Gastrocnemius medialis (tissue), 4 donors: ENCODE measurements at places on chromosomes 11 and 22. TPM values are rescaled to one million over a fixed set of nuclear protein-coding genes. Genes with fewer than 3 reads are reported as not detected.
A peak's percentile ranks its signal among the peaks of the same experiment; 100 is the strongest.

Gene TOLLIP
- total RNA-seq = 91.7 TPM

Gene PATE2
- not detected for total RNA-seq

Gene OR52A1
- total RNA-seq = not detected

DNA sequence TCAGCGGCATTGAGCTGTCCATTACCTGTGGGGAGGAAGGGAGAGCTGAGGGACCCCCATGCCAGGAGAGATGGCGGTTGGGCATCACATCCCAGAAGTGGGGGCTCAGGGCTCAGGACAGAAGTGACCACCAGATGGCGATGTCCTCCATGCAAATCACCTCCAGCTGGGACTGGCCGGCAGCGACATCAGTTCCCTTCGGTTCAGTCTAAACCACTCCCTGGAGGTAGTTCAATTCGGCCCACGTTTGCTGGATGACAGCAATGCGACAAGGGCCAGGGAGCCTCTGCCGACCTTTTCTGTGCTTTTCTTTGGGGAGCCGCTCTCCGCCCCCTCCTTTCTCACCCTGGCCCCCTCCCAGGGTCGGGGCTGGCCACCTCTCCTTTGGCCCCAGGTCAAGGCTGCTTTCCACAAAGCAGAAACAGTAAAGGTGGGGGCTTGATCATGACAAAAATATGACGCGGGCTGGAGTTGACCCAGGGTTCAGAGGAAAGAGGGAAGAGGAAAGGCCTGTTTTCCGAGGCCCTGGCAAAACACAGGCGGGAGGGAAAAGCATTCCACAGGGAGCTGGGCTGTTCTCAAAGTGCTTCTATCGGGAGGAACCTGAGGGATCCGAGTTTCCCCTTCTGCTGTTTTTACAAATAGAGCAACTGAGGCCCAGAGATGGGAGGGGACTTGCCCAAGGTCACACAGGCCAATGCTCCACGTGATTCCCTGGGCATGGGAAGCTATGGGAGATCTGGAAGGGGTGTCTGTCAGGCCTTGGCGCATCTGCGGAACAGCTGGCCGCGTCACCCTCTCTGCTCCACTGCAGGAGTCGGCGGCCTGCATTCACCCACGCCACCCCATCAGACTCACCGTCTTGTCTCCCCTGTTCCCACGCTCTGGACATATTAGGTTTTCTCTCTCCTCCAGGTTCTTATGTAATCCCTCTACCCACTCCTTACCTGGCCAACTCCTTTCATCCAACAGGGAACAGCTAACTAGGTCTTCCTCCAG lies 54.7 kb downstream of the FBXO7 start:
- DNase-seq = peak; percentile 77
- no peaks in the 10 kb centered on the region for H3K36me3 ChIP-seq
- H3K27ac ChIP-seq = peak overlapping the region; percentile 80
- H3K27me3 ChIP-seq = no peaks in the 10 kb centered on the region
- H3K4me3 ChIP-seq = no peak overlapping the region

- H3K4me1 ChIP-seq = peaks cover 26% of the 10 kb centered on the region
- no peaks in the 10 kb centered on the region for H3K36me3 ChIP-seq
- peak overlapping the region; percentile 84 for H3K27ac ChIP-seq
- H3K4me3 ChIP-seq = peak overlapping the region; percentile 29
- DNase-seq = peak; percentile 74
- H3K27me3 ChIP-seq = no peaks in the 10 kb centered on the region
Measured at GRCh38 chr22:46007003-46007847, 30.3 kb upstream of the WNT7B start.

DNA sequence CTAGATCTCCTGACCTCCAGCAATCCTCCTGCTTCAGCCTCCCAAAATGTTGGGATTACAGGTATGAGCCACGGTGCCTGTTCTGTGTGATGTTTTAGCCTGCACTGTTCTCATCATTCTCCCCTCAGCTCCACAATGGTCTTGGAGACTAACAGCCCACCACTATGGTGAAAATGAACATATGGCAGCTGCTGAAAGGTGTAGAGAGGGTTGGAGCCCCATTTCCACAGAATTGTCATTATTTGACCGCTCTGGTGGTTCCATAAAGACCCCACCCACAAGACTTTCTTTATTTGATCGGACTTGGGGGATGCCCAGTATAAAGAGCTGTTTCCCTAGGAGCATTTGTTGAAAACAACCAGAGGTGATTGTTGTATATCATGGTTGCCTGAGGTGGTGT lies 67.9 kb upstream of the SEPTIN5 start:
- H3K27me3 ChIP-seq = peaks cover 6% of the 10 kb centered on the region
- no peak for DNase-seq
- no peak overlapping the region for H3K4me3 ChIP-seq
- no peaks in the 10 kb centered on the region for H3K4me1 ChIP-seq

- no peak overlapping the region for H3K27ac ChIP-seq
- no peak for DNase-seq
- peaks cover 23% of the 10 kb centered on the region for H3K4me1 ChIP-seq
- no peak overlapping the region for H3K4me3 ChIP-seq
- H3K27me3 ChIP-seq = no peaks in the 10 kb centered on the region
Measured at GRCh38 chr22:24429411-24430365, 2.3 kb downstream of the ADORA2A start.

DNA sequence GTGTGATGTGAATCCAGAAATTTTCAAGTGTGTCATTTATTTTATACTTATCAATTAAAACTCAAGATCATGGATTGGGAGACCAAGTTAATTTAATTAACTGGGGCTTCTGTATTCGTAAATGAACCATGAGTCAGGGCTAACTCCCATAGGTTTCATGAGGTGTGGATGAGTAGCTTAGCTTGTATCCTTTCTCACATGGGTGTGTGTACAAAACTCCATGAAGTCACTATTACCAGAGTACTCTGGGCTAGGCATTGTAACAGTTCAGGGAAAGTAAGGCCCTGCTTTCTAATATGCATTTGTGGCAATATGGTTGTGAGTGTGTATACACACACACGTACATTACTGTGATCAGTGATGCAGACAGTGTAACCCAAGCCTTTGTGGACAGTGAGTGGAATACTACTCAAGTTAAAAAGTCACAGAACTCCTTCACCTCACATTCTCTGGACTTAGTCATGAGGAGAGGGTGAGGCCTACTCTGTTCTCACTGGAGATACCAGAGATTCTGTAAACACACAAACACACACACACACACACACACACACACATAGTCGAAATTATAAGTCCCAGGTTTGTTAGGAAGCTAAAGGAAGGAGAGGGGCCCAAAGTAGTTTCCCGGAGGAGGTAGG lies 3.5 kb downstream of the CNTF start:
- peak overlapping the region; percentile 44 for H3K27ac ChIP-seq
- no peak for DNase-seq
- H3K36me3 ChIP-seq = peaks cover 34% of the 10 kb centered on the region
- H3K4me1 ChIP-seq = peaks cover 57% of the 10 kb centered on the region

GRCh38 chr11:16786131-16786530 lies 47.7 kb downstream of the C11orf58 start:
- no peak for DNase-seq
- no peak overlapping the region for H3K4me3 ChIP-seq
- no peaks in the 10 kb centered on the region for H3K27me3 ChIP-seq
- H3K27ac ChIP-seq = no peak overlapping the region

GRCh38 chr22:22006596-22006990 lies 24.0 kb upstream of the TOP3B start:
- H3K36me3 ChIP-seq = no peaks in the 10 kb centered on the region
- no peaks in the 10 kb centered on the region for H3K4me1 ChIP-seq
- H3K27ac ChIP-seq = no peak overlapping the region

DNA sequence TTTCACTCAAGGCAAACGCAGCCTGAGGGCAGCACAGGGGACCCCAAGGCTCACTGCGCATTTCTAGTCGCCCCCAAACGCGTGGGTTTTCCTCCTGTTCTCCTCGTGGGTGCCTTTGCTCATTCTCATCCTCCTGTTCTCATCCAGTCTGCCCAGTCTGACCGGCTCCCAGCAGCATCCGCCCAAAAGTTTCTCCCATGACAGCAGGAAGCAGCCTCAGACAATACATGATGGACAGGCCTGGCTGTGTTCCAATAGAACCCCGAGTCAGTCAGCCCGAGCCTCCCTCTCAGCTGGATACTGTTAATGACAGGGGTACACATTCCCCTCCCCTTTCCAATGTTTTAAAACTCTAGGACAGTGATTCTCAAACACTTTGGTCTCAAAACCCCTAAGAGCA lies 22.5 kb upstream of the KRTAP5-7 start:
- peaks cover 4% of the 10 kb centered on the region for H3K4me1 ChIP-seq
- no peak overlapping the region for H3K27ac ChIP-seq
- DNase-seq = no peak
- no peak overlapping the region for H3K4me3 ChIP-seq

GRCh38 chr11:61833471-61833870 lies 5.4 kb downstream of the FADS2 start:
- no peak for DNase-seq
- peak overlapping the region; percentile 65 for H3K27ac ChIP-seq
- no peak overlapping the region for H3K4me3 ChIP-seq
- peaks cover 19% of the 10 kb centered on the region for H3K27me3 ChIP-seq
- H3K4me1 ChIP-seq = peaks cover 16% of the 10 kb centered on the region
- H3K36me3 ChIP-seq = no peaks in the 10 kb centered on the region

- no peaks in the 10 kb centered on the region for H3K27me3 ChIP-seq
- DNase-seq = peak; percentile 69
- H3K27ac ChIP-seq = no peak overlapping the region
- H3K4me1 ChIP-seq = peaks cover 24% of the 10 kb centered on the region
- no peak overlapping the region for H3K4me3 ChIP-seq
- H3K36me3 ChIP-seq = peaks cover 27% of the 10 kb centered on the region
Measured at GRCh38 chr22:37681556-37682049, 4.5 kb upstream of the NOL12 start.

- H3K36me3 ChIP-seq = no peaks in the 10 kb centered on the region
- H3K4me3 ChIP-seq = no peak overlapping the region
- no peak overlapping the region for H3K27ac ChIP-seq
- H3K27me3 ChIP-seq = no peaks in the 10 kb centered on the region
Measured at GRCh38 chr11:74579577-74580270, 12.7 kb upstream of the POLD3 start.
